ENCODE measurements at places on chromosomes 2 and 18.
A peak's percentile ranks its signal among the peaks of the same experiment; 100 is the strongest.

GRCh38 chr2:234269769-234270204, 219.3 kb downstream of the SPP2 start:
- H3K27me3 ChIP-seq = no peaks in the 10 kb centered on the region
- no peak for DNase-seq
- H3K27ac ChIP-seq = no peak overlapping the region
- H3K4me3 ChIP-seq = no peak overlapping the region
- peaks cover 11% of the 10 kb centered on the region for H3K4me1 ChIP-seq

DNA sequence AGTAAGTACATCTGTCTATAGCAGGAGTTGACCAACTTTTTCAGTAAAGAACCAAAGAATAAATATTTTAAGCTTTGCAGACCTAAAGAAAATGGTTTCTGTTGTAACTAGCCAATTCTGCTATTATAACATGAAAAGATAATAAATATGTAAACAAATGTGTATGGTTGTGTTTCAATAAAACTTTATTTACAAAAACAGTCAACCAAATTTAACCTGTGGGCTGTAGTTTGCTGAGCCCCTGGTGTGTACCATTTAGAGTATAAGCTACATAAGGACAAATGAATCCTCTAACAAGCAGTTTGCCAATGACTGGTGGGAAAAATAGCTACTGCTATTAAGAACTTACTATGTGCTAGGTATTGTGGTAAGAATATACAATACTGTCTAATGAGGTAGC, 79.4 kb downstream of the MAIP1 start:
- no peaks in the 10 kb centered on the region for H3K36me3 ChIP-seq
- no peaks in the 10 kb centered on the region for H3K4me1 ChIP-seq
- no peaks in the 10 kb centered on the region for H3K27me3 ChIP-seq
- no peak for DNase-seq
- no peak overlapping the region for H3K4me3 ChIP-seq
- H3K27ac ChIP-seq = no peak overlapping the region

- no peak overlapping the region for H3K4me3 ChIP-seq
- H3K27ac ChIP-seq = no peak overlapping the region
These were observed 101.7 kb upstream of the ETAA1 start for GRCh38 chr2:67295406-67295805.

DNA sequence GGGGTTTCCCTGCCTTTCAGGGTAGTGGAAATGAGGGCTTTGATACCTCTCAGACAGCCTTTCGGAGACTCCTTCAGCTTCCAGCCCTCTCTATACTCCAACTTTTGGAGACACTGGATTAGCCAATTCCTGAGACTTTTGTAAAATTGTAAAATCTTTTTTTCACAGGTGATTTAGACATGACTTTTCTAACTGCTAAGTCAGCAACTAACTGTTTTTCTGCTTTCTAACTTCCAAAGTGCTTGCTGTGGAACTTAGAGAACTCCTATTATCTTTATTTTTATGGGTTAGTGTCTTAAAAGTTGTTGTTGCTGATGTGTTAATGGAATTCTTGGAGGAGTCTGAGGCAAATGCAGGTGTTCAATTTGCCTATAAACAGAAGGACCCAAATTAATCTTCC, 616.7 kb upstream of the ID2 start:
- no peak overlapping the region for H3K27ac ChIP-seq
- no peak overlapping the region for H3K4me3 ChIP-seq
- H3K27me3 ChIP-seq = no peaks in the 10 kb centered on the region

- H3K4me3 ChIP-seq = no peak overlapping the region
- H3K36me3 ChIP-seq = peaks cover 30% of the 10 kb centered on the region
- H3K27ac ChIP-seq = no peak overlapping the region
- peaks cover 11% of the 10 kb centered on the region for H3K4me1 ChIP-seq
- no peak for DNase-seq
These were observed 133.0 kb downstream of the IKZF2 start for GRCh38 chr2:213018340-213018901.

- H3K4me3 ChIP-seq = no peak overlapping the region
- no peaks in the 10 kb centered on the region for H3K4me1 ChIP-seq
- no peak for DNase-seq
- no peak overlapping the region for H3K27ac ChIP-seq
- no peaks in the 10 kb centered on the region for H3K36me3 ChIP-seq
These were observed 1092.5 kb downstream of the LRP1B start for GRCh38 chr2:141038341-141038740.

DNA sequence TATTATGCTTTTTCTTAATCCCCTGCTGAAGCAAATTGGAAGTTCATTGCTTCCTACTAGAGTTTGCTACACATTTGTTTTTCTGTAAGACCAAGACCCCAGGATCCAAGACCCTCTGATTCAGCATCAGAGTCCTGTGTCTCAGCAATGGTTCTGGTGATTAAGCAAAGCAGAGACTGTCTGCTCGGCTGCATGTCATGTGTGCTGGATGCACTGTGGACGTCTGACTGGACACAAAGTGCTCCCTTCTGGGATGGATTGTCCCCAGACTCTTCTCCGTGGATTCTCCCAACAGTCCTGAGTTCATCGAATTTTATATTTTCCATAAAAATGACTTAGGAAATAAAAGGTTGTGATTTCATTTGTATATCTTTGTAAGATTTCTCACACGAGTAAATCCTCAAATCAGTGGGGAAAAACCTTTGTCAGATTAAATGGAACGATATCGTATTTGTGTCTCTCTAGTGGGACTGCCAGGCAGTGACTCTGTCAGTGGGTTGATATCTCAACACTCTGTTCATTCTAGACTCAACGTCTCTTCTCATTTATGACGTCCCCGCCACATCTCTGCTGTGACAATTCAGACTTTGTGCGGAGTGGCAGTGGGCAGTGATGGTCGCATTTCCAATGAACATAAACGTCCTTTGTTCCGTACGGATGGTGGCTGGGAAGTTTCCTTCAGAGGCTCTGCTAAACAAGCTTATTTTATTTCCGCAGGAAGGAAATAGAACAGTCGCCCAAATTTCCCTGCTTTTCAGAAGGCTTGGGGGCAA, 58.6 kb downstream of the NCAPH start:
- DNase-seq = no peak
- H3K4me1 ChIP-seq = no peaks in the 10 kb centered on the region
- no peak overlapping the region for H3K4me3 ChIP-seq
- H3K27ac ChIP-seq = no peak overlapping the region
- H3K27me3 ChIP-seq = peaks cover 24% of the 10 kb centered on the region

DNA sequence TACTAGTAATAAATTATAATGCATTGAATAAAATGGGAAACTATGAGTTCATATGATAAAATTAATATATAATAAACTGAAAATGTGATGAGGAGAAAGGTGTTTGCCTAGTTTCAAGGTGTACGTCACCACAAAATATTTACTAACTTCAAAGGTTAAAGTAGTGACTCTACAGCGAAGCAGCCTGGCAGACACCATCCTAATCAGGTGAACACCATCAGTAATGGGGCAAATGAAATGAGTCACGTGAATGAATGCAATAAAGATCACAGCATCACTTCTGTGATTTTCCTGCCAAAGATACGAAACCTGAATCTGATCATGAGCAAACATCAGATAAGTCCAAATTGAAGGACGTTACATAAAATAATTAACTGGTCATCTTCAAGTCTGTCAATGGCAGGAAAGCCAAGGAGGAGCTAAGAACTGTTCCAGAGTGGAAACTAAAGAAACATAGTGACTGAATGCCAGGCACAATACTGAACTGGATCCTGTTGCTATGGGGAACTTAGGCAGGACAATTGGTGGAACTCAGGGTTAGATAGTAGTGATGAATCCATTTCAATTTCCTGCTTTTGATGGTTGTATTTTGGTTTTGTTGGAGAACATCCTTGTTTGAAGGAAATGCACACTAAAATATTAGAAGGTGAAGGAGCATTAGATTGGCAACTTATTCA, 12.1 kb upstream of the NOSTRIN start:
- H3K27ac ChIP-seq = no peak overlapping the region
- H3K4me3 ChIP-seq = no peak overlapping the region
- no peaks in the 10 kb centered on the region for H3K36me3 ChIP-seq
- H3K27me3 ChIP-seq = peaks cover 11% of the 10 kb centered on the region

DNA sequence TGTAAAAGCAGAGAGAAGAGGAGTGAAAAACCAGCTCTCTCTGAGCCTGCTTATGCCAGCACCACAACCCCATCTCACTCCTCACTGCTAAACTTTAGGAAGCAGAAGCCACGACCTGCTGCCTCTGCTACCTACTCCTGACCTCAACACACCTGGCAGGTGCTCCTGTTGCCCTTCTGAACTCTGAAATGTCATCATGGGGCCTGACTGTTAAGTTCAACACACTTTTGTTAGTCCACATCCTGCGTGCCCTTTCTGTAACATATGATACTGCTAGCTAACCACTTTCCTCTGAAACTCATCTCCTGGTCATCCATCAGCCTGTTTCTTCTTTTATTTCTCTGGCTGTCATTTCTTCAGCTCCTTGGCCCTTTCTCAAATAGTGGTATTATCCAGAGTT, 118.1 kb downstream of the EPB41L3 start:
- no peaks in the 10 kb centered on the region for H3K36me3 ChIP-seq
- DNase-seq = no peak
- peaks cover 61% of the 10 kb centered on the region for H3K27me3 ChIP-seq

- no peaks in the 10 kb centered on the region for H3K4me1 ChIP-seq
- H3K27ac ChIP-seq = no peak overlapping the region
- H3K36me3 ChIP-seq = no peaks in the 10 kb centered on the region
- DNase-seq = no peak
These were observed 508.9 kb upstream of the MYT1L start for GRCh38 chr2:2839782-2840531.

GRCh38 chr2:193527146-193527545, 1332.4 kb upstream of the TMEFF2 start:
- no peak overlapping the region for H3K4me3 ChIP-seq
- no peak for DNase-seq
- H3K27me3 ChIP-seq = no peaks in the 10 kb centered on the region
- no peak overlapping the region for H3K27ac ChIP-seq
- no peaks in the 10 kb centered on the region for H3K4me1 ChIP-seq

DNA sequence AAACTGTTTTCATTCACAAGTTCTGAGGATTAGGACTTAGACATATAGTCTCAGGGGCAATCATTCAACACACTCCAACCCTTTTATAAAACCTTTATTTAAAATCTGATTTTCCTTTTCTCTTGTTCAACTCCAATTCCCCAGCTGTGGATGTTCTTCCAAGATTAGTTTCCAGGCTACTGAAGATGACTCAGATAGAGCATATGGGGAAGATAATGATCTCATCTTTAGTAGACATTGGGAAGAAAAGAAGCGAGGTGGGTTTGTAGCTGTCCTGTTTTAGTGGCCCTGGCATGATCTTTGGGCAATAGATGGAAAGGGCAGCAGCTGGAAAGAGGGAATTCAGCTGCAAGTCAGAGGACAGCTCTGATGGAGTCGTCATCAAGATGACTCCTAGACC, 247.7 kb upstream of the CCDC68 start:
- H3K36me3 ChIP-seq = no peaks in the 10 kb centered on the region
- H3K4me3 ChIP-seq = no peak overlapping the region
- DNase-seq = no peak
- no peaks in the 10 kb centered on the region for H3K27me3 ChIP-seq
- no peaks in the 10 kb centered on the region for H3K4me1 ChIP-seq
- no peak overlapping the region for H3K27ac ChIP-seq

- no peaks in the 10 kb centered on the region for H3K27me3 ChIP-seq
- H3K4me1 ChIP-seq = no peaks in the 10 kb centered on the region
- H3K4me3 ChIP-seq = no peak overlapping the region
- DNase-seq = no peak
- no peak overlapping the region for H3K27ac ChIP-seq
These were observed 87.5 kb upstream of the RASGRP3 start for GRCh38 chr2:33388996-33389395.

GRCh38 chr18:60543646-60544045, 171.1 kb upstream of the MC4R start:
- no peak for DNase-seq
- H3K4me1 ChIP-seq = no peaks in the 10 kb centered on the region
- peaks cover 80% of the 10 kb centered on the region for H3K27me3 ChIP-seq
- H3K27ac ChIP-seq = no peak overlapping the region
- H3K36me3 ChIP-seq = no peaks in the 10 kb centered on the region

GRCh38 chr18:57294547-57294946, 57.8 kb upstream of the ST8SIA3 start:
- no peak overlapping the region for H3K4me3 ChIP-seq
- no peak overlapping the region for H3K27ac ChIP-seq

DNA sequence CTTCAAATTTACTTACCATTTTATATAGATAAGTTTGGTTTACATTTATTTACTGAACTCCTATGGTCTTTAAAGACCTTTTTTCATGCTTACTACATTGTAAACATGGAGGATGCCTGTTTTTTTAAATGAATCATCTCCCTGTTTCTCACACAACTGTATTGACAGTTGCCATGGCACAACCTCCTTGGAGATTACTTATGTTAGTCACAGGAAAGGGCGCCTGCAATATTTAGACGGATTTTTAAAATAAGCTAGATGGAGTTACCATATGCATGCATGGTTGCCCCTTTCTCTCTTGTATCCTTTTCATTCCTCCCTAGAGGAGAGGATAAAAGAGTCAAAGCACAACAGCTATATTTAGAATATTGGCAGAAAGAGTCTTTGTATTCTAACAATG, 34.8 kb upstream of the CCDC102B start:
- no peak overlapping the region for H3K27ac ChIP-seq
- DNase-seq = peak; percentile 38
- no peaks in the 10 kb centered on the region for H3K27me3 ChIP-seq
- H3K4me1 ChIP-seq = no peaks in the 10 kb centered on the region

- peaks cover 25% of the 10 kb centered on the region for H3K4me1 ChIP-seq
- peak overlapping the region; percentile 96 for H3K27ac ChIP-seq
- H3K27me3 ChIP-seq = no peaks in the 10 kb centered on the region
- H3K4me3 ChIP-seq = peak overlapping the region; percentile 67
These were observed 857 bp downstream of the DYM start for GRCh38 chr18:49459404-49460171.
